ENCODE measurements at places on chromosomes 7 and 10.

GRCh38 chr10:51806079-51806835, 106.9 kb upstream of the CSTF2T start:
- no peak for DNase-seq

- DNase-seq, result peak; percentile 57
Measured at GRCh38 chr10:71735709-71736569, 16.4 kb upstream of the C10orf105 start.

DNA sequence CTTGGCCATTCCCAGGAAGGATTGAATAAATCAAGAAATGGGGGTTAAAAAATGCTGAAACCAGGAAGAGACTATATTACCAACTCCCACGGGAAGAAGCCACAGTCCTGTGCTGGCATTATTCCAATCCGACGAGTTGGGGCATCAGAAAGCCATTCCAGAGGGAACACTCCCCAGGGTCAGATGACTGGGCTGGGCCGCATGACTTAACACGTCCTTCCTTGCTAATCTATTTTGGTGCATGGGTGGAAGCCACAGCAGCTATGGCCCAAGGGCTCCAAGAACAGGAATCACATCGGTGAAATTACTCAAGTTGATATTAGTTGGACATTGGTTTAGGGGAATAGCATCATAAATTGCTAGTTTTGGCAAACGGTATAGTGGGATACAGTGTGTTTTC, 592.9 kb upstream of the NRP1 start:
- DNase-seq, result no peak

DNA sequence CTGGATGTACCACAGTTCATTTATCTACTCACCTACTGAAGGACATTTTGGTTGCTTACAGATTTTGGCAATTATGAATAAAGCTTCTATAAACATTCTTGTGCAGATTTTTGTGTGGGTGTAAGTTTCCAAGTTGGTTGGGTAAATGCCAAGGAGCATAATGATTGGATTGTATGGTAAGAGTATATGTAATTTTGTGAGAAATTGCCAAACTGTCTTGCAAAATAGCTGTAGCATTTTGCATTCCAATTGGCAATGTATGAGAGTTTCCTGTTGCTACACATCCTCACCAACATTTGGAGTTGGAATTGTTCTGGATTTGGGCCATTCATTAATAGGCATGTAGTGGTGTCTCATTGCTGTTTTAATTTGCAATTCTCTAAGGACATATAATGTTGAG, 33.9 kb upstream of the HYAL4 start:
- no peak for DNase-seq

- DNase-seq, result no peak
Measured at GRCh38 chr7:12985228-12985627, 297.8 kb downstream of the ARL4A start.

DNA sequence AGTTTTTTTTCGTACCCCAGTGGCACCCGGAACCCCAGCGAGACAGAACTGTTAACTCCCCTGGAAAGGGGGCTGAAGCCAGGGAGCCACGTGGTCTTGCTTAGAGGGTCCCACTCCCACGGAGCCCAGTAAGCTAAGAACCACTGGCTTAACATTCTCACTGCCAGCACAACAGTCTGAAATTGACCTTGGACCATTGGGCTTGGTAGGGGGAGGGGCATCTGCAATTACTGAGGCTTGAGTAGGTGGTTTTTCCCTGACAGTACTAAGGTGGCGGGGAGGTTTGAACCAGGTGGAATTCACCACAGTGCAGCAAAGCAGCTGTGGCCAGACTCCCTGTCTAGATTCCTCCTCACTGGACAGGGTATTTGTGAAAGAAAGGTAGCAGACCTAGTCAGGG, 196.5 kb downstream of the ADK start:
- no peak for DNase-seq

DNA sequence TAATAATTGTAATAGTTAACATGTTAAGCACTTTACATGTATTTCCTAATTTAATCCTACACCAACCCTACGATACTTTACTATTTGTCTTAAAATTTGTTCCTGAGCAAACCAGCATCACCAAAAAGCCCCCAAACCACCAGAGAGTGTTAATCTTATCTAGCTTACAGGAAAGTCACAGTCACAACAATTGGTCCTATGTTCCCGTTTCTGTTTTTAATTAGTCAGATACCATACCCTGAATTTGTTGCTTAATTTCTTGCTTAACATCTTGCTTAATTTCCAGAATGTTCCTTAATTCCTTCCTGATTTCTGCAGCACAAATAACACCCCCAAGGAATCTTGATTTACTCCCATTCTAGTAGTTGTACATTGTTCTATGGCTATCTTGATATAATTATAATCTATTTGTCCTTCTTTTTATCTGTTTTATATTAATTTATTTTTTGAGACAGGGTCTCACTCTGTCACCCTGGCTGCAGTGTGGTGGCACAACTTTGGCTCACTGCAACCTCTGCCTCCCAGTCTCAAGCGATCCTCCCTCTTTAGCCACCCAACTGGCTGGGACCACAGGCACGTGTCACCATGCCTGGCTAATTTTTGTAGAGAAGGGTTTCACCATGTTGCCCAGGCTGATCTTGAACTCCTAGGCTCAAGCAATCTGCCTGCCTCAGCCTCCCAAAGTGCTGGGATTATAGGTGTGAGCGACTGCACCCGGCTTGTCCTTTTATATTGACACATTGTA, 6.6 kb upstream of the PDSS1 start:
- no peak for DNase-seq

GRCh38 chr10:78250313-78251015, 216.8 kb downstream of the RPS24 start:
- DNase-seq, result no peak

- DNase-seq, result no peak
Measured at GRCh38 chr7:83861-84632, 108.3 kb upstream of the FAM20C start.

DNA sequence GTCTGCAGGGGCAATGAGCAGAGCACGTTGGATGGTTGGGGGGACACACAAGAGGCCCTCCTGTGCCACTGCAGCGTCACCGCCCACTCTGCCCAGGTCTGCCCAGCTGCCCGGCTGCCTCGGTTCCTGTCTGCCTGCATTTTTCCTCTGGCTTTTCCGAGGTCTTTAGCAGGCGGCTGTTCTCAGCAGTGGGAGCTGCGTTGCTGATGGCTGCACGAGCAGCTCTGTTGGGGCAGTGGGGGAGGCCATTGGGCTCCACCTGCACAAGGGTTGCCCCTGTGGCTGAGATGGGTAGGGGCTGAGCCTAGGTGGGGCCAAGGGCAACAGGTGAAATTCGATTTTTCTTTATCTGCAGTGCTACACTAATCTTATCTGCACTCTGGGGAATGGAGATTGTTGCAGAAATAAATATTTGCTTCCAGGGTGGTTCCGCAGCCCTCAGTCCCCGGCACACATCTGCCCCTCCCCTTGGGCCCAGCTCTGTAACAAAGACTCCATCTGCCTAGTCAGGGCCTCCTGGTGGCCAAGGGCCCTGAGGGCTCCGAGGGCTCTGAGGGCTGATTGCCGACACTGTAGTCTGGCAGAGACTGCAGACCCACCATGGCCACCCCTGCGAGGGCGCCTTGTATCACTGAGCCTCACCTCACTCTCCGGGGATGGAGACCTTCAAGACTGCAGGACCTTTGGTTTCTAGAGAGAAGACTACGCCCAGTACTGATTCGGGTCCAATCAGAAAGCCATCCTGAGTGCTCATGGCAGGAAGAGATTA, 141.7 kb upstream of the SHH start:
- no peak for DNase-seq

- no peak for DNase-seq
Measured at GRCh38 chr10:117445992-117446391, 70.8 kb upstream of the PDZD8 start.

- no peak for DNase-seq
Measured at GRCh38 chr7:8325067-8325466, 63.1 kb upstream of the ICA1 start.
